MCF 10A (cell line): ENCODE measurements at places on chromosomes 1 and 21. TPM values are rescaled to one million over a fixed set of nuclear protein-coding genes. Genes with fewer than 3 reads are reported as not detected.
A peak's percentile ranks its signal among the peaks of the same experiment; 100 is the strongest.

DNA sequence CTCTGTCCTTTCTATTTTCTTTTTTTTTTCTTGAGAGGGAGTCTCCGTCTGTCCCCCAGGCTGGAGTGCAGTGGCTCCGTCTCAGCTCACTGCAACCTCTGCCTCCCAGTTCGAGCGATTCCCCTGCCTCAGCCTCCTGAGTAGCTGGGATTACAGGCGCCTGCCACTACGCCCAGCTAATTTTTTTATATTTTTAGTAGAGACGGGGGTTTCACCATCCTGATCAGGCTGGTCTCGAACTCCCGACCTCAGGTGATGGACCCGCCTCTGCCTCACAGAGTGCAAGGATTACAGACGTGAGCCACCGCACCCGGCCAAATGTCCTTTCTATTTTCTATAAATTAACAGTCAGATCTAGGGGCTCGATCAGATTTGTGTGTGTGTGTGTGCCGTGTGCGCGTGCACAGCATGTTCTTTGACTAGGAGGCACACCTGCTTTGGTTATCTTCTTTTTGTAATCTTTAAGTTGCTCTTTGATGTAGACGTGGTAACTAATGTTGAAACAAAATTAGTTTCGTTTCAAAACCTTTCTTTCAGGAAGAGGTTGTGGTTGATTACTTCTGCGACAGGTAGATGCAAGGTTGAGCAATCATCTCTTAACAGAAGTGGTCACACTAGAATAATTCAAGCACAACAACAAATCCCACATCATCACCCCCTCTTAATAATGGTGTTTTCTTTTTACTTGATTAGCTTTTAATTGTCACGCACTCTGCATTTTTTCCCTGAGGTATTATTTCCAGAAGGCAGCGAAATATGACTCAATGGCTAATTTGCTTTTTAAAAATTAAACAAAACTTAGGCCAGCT lies 779 bp upstream of the DEGS1 start:
- peak; percentile 59 for DNase-seq

GRCh38 chr1:37629008-37629407 lies 5.7 kb downstream of the RSPO1 start:
- DNase-seq = no peak

DNA sequence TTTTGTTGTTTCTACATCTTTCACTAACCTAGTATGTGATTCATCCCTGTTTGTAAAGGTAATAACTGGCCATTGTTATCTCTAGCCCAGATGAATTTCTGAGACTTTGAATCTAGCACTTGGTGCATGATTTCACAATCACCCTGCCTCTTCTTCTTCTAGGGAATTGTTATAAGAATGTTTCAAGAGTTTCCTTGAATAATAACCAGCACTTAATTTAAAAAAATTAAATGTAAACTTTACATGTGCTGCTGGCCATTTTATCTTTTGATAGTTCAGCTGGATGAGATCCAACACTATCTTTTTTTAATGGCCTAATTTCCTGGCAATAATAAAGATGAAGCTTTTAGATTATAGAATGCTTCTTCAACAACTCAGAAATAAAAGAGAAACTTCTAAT lies 31.8 kb downstream of the UBE2U start:
- no peak for DNase-seq

DNA sequence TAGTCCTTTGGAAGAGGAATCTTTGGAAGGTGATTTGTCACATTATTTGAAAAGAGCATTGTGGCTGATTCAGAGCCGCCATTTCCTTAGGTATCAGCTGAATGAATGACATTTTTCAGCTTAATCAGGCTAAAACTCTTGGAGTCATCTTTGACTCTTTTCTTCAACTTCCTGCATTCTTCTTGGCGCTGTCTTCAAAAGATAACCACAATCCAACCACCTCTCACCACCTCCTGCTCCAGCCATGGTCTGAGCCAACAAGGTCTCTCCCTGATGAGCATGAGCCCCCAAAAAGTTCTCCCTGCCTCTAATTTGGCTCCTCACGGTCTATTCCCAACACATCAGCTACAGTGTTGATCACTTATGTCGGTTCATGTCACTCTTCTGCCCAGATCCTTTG lies 297.6 kb upstream of the RUNX1 start:
- no peak for DNase-seq

- DNase-seq = no peak
Measured at GRCh38 chr1:82273816-82274215, 473.1 kb downstream of the ADGRL2 start.

GRCh38 chr1:203082231-203082505 lies 3.6 kb downstream of the MYOG start:
- no peak for DNase-seq

- DNase-seq = no peak
Measured at GRCh38 chr1:175195798-175196197, 3.2 kb upstream of the KIAA0040 start.

The PMVK gene
- 57.7 and 68.9 TPM in 2 replicates for total RNA-seq

DNA sequence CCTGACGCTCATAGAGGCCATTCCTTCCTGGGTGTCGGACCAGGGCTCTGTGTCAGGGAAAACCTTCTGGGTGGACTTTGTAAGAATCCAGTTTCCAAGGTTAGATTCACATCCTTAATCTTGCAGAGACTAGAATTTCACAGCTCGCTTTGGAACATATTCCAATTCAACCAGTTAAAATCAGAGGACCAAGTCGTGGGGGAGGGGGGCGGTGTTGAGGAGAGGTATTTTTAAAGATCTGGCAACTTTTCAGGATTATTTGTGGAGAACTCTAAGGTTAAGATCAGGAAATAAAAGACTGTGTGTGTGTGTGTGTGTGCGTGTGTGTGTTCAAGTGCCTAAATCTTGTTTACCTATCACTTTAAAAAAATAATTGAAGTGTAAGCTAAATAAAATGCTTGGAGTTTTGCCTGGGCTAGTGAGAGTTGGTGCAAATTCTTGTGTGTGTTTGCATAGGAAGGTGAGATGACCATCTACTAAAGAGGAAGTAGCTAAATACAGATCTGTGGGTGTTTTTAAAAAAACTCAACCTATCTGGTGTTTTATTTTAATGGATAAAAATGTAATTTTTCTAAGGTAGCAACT lies 21.8 kb downstream of the TENT5C start:
- no peak for DNase-seq

The LDLRAD1 gene
- total RNA-seq = not detected in 2 replicates

- DNase-seq = no peak
Measured at GRCh38 chr1:196611873-196612272, 3.6 kb upstream of the KCNT2 start.

DNA sequence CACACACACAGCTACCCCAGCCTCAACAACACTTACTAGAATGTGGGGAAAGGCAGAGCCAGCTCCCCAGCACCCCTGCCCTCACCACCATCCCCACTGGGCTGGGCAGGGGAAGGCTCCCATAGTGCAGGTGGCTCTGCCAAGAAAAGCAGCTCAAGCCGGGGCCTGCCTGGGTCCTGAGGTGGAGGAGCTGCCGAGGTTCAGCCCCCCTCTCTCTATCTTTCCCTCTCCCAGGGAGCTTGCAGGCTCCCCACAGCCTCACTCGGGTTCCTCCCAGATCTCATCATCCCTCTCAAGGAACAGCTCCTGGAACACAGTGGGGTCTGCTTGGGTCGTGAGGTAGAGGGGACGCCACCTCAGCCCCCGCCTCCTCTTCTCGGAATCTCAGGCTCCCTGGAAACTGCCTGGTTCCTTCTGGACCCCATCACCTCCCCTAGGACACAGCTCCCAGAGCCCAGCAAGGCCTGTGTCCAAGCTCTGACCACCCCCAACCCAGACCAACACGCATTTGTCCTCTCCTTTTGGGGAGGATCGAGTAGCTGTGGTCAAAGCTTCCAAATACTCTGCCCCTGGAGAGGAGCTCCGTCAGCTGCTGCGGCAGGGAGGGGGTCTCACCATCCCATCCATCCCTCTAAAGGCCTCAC lies 704 bp downstream of the S100A16 start:
- peak; percentile 65 for DNase-seq

- DNase-seq = no peak
Measured at GRCh38 chr1:53580739-53581475, 121.7 kb downstream of the DMRTB1 start.

The LIN28A gene
- total RNA-seq = not detected in 2 replicates

DNA sequence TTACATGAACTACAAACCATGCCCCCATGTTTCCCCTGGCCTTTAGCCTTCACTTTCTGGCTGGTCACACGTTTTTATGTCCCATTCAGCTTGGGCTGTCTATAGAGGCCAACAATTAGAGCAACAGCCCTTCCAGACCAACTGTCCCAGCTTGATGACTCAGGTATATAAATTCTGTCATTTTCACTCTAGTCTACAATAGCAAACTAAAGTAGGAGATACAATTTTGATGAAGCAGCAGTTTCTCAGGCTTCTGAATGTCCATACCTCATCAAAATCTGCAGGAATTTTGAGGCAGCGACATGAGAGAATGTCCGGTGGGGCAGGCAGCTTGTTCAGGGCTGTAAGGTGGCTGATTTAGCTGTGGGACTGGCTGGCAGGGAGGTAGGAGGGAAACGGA lies 45.6 kb upstream of the VAV3 start:
- no peak for DNase-seq

GRCh38 chr1:212402666-212403321 lies 11.9 kb downstream of the PACC1 start:
- DNase-seq = peak; percentile 12

The IVL gene
- total RNA-seq = 0.33 and 0.56 TPM in 2 replicates

- no peak for DNase-seq
Measured at GRCh38 chr1:170800812-170801211, 134.5 kb upstream of the MROH9 start.

The SPRR5 gene
- not detected in 2 replicates for total RNA-seq

The KLF17 gene
- total RNA-seq = not detected in 2 replicates

- no peak for DNase-seq
Measured at GRCh38 chr1:76005765-76006164, 68.8 kb upstream of the ST6GALNAC3 start.

The SYT11 gene
- 0.14 TPM in 1 of 2 replicates, not detected in the other for total RNA-seq

DNA sequence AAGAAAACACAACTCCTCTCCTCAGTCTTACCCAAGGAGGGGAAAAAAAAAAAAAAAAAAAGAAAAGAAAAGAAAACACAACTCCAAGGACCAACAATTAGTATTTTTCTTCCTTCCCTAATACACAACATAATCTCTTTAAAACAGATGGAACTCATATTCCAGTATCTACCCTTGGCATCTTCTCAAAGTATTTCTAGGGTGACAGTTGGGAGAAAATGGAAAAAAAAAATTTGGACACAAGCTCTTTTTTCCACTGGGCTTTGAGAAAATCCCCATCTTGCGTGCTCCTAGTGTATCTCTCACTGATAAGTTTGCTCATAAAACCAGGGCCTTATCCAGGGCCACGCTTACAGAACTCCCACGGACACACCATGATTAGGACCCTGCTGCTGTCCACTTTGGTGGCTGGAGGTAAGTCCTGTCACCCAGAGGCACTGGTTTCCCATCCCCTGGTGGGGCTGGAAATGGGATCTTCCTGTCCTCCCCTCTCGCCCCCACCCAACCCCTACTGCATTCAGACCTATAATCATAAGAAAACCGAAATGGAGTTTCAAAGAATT lies at the start of gene CELA2B:
Gene CELA2B (plus strand): TSS at position 353 of the 563 bp plus-strand sequence. CDS start 22 bp downstream, at position 375.
- DNase-seq = no peak

- DNase-seq = no peak
Measured at GRCh38 chr1:240743705-240744104, 131.8 kb upstream of the GREM2 start.

DNA sequence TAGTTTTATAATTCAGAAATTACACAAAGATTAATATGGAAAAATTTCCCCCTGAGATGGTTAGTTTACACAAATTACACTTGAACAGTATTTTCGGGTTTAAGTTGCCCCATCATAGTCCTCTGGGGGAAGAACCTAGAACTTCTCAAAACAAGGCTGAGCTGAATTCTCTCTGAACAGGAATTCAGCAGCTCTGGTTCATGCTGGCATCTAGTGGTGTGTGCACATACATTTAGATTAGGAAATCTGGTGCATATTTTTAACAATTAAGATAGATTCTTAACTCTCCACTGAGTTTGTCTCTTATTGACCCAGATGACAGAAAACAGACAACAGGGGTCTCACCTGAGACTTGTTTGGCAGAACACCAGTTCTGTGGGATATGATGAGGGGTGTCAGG lies 410.7 kb downstream of the DSCAM start:
- no peak for DNase-seq

The FMO5 gene
- total RNA-seq = 0.72 and 0.86 TPM in 2 replicates

GRCh38 chr1:29944253-29944905 lies 708.1 kb downstream of the PTPRU start:
- DNase-seq = no peak

GRCh38 chr1:37602750-37603694 lies 7.3 kb upstream of the GNL2 start:
- DNase-seq = peak; percentile 60

DNA sequence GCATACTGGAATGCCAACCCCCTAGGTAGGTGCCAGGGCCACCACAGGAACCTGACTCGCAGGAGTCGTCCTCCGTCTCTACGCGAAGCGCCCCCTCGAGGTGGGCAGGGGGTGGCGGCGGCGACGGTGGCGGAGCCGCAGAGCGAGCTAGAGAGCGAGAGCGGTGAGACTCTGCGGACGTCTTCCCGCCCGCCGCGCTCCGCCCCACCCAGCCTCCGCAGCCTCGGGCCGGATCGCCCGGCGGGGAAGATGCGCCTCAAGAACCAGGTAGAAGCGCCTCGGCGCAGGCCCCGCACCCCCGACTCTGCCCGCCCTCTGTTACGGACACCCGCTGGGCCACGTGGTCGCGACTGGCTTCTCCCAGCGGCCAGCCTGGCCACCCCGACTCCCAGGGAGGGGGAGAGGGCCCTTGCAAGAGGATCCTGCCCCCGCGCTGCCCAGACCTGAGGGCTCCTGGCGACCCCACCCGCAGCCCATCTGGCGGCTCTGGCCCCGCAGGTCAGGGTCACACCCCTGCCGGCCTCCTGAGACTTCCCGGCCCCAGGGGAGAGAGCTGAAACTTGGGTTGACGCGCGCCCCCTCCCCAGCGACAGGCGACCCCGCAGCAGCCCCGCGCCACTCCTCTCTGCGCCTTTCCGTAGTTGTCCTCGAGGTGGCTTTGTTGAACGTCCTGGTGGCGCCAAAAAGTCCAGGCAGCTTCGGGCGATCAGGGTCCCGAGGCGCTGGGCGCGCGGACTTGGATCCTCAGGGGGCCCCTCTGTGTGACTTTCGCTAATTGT lies 24.4 kb upstream of the AGBL4 start:
- DNase-seq = no peak

GRCh38 chr1:53080769-53081168 lies 18.8 kb downstream of the PODN start:
- no peak for DNase-seq

DNA sequence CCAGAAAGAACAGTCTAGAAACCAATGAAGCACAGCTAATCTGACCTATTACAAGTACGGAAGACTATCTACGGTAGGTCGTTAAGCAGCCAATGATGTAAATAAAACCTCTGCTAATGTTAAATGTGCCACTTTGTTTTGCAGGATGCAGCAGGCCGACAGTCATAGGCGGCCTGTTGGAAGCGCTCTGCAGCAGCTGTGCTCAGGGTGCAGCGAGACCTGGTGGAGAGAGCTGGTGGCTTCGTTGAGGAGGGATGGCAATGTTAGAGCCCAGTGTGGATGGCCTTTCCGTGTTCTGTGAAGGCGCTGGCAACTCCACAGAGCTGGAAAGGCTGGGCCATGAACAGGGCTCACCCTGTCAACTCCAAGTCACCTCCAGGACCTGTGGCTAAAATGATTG lies 87.3 kb downstream of the PCP4 start:
- no peak for DNase-seq

GRCh38 chr1:246012341-246012740 lies 494.7 kb downstream of the SMYD3 start:
- DNase-seq = peak; percentile 71

The RHEX gene
- total RNA-seq = not detected in 2 replicates
